ENCODE measurements at places on chromosomes 12 and 14. TPM values are rescaled to one million over a fixed set of nuclear protein-coding genes. Genes with fewer than 3 reads are reported as not detected.

DNA sequence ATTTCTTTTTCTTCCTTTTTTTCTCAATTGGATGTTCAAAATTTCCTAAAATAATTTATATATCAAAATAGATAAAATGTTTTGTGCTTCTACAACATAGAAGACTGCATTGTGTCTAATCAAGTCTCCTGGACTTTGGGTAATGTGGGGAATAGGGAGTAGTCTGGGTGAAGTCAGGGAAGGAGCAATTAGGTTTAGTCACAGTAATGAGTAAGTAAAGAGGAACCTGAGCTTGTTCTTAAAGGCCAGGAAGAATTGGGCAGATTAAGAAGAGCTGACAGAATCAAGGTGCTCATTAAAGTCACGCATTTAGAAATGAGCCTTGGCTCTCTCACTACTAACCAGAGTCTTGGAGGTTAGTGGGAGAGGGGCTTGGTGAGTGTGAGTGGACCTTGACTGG lies 233.3 kb upstream of the SSTR1 start:
- no peak for DNase-seq
- no peaks in the 10 kb centered on the region for H3K27me3 ChIP-seq
- H3K27ac ChIP-seq: no peak overlapping the region
- H3K4me3 ChIP-seq: no peak overlapping the region

The CARMIL3 gene
- polyA plus RNA-seq: 43.2 TPM

GRCh38 chr12:108425238-108425795 lies 86.2 kb upstream of the CMKLR1 start:
- DNase-seq: no peak
- H3K36me3 ChIP-seq: no peaks in the 10 kb centered on the region
- no peak overlapping the region for H3K27ac ChIP-seq
- H3K4me3 ChIP-seq: no peak overlapping the region

The LRCOL1 gene
- 0.47 TPM for polyA plus RNA-seq

GRCh38 chr12:86597431-86597830 lies 341.2 kb upstream of the MGAT4C start:
- no peaks in the 10 kb centered on the region for H3K27me3 ChIP-seq
- H3K4me1 ChIP-seq: no peaks in the 10 kb centered on the region
- no peak overlapping the region for H3K27ac ChIP-seq
- no peak overlapping the region for H3K4me3 ChIP-seq
- H3K36me3 ChIP-seq: peaks cover 9% of the 10 kb centered on the region
- no peak for DNase-seq

DNA sequence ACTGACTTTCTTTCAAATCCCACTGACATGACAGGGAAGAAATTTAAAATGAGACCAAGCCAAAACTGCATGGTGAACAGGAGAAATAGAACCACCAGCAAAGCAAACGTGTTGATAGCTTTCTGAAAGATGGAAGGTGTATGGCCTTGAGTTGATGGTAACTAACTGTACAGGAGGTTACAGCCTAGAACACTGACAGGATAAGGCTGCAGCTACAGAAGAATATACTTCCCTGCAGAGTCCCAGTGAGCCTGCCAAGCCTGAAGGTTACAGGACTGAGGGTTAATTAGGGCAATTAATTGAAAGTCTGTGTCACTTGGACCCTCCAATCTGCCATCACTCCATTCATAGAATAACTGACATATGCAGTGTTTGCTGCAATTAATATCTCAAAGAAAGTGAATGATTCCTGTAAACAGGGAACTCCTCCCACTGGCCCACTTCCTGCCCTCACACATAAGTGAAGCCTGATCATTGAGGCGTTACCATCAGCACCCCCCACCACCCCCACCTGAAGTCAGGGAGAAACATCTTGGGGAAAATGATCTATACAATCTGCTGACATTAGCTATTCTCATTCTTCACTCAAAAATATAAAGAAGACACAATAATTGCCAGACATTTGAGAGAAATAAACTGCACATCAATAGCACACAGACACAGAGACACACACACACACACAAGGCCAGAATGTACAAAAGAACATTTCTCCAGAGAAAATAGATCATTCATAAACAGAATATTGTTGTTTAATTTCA lies 73.4 kb downstream of the GTF2A1 start:
- H3K27ac ChIP-seq: no peak overlapping the region
- H3K4me3 ChIP-seq: no peak overlapping the region
- H3K36me3 ChIP-seq: peaks cover 3% of the 10 kb centered on the region
- no peaks in the 10 kb centered on the region for H3K27me3 ChIP-seq
- no peaks in the 10 kb centered on the region for H3K4me1 ChIP-seq

The PTPRR gene
- polyA plus RNA-seq: 16.3 TPM

DNA sequence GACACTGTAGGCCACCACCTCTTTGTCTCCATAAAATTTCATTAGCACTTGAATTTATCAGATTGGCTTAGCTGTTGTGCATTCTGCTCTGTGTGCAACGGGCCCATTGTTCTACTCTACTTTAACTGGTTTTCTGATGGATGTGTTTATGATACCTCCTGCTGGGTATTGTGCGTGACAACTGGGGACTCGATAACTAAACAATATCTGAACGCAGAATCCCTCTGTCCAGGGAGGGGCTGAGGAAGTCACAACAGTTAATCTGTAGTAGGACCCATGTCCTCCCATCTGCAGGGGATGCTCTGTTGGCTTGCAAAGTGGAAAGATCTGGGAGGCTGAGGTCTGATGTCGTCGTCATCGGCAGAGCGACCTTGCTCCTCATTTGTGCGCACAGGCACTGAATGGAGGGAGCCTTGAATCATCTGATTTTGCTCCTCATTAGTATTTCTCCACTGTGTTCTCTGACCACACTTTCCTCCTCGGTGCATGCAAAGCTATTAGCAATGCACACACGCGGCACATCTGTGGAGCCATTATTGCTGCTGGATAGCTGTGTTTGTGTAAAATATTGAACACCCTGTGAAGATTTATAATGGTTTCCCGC lies 422.5 kb downstream of the NRXN3 start:
- no peak overlapping the region for H3K4me3 ChIP-seq
- H3K4me1 ChIP-seq: peaks cover 3% of the 10 kb centered on the region
- H3K36me3 ChIP-seq: no peaks in the 10 kb centered on the region
- peak; percentile 78 for DNase-seq
- no peak overlapping the region for H3K27ac ChIP-seq

DNA sequence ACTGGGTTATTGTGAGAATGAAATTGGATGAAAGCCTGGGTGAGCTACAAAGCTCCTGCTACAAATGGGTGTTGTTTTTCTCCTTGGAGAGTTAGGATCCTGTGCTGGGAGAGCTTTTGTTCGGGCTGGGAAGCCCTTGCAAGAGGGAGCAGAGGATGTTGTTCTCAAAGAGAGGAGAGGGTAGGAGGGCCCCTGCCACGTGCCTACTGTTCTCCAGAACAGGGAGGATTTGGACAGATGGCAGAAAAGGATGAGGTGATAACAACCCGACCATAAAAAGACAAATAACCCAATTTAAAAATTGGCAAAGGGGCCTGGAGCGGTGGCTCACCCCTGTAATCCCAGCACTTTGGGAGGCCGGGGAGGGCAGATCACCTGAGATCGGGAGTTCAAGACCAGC lies 68.8 kb downstream of the GALNT16 start:
- no peak overlapping the region for H3K4me3 ChIP-seq
- no peak overlapping the region for H3K27ac ChIP-seq
- peaks cover 9% of the 10 kb centered on the region for H3K4me1 ChIP-seq
- DNase-seq: no peak
- no peaks in the 10 kb centered on the region for H3K27me3 ChIP-seq

- no peaks in the 10 kb centered on the region for H3K4me1 ChIP-seq
- peaks cover 3% of the 10 kb centered on the region for H3K36me3 ChIP-seq
- peak; percentile 78 for DNase-seq
- no peak overlapping the region for H3K4me3 ChIP-seq
- no peaks in the 10 kb centered on the region for H3K27me3 ChIP-seq
These were observed 113.0 kb downstream of the UNC79 start for GRCh38 chr14:93543766-93544165.

The TSPAN19 gene
- polyA plus RNA-seq: 2.2 TPM

DNA sequence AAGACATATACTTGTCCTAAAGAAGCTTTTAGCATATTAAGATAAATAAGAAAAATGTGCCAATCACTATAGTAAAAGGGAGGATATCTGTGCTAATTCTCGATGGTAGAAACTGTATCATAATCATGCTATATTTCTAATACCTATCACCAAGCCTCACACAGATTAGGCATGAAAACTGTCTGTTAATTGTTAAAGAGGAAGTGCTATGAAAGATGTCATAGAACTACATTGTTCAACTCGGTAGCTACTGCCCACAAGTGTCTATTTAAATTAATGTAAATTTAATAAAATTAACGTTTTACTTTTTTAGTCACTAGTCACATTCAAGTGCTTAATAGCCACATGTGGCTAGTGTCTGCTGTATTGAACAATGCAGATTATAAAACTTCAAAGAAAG lies 77.5 kb upstream of the KICS2 start:
- H3K4me1 ChIP-seq: no peaks in the 10 kb centered on the region
- H3K27me3 ChIP-seq: no peaks in the 10 kb centered on the region
- H3K27ac ChIP-seq: no peak overlapping the region

The MAP3K9 gene
- 19.6 TPM for polyA plus RNA-seq

The CYP46A1 gene
- polyA plus RNA-seq: 33.2 TPM

GRCh38 chr14:98591161-98591560 lies 680.8 kb downstream of the BCL11B start:
- H3K4me3 ChIP-seq: no peak overlapping the region
- no peak for DNase-seq

The PIGH gene
- polyA plus RNA-seq: 36.0 TPM

The REC8 gene
- 95.9 TPM for polyA plus RNA-seq

GRCh38 chr12:85422762-85423161 lies 142.7 kb downstream of the ALX1 start:
- H3K36me3 ChIP-seq: no peaks in the 10 kb centered on the region
- H3K27ac ChIP-seq: no peak overlapping the region
- no peak overlapping the region for H3K4me3 ChIP-seq
- no peaks in the 10 kb centered on the region for H3K4me1 ChIP-seq

GRCh38 chr14:72607386-72608130 lies 286.3 kb downstream of the DPF3 start:
- H3K4me3 ChIP-seq: no peak overlapping the region
- no peaks in the 10 kb centered on the region for H3K27me3 ChIP-seq
- peaks cover 2% of the 10 kb centered on the region for H3K36me3 ChIP-seq
- peaks cover 8% of the 10 kb centered on the region for H3K4me1 ChIP-seq
